ENCODE measurements at places on chromosomes 5 and 9. TPM values are rescaled to one million over a fixed set of nuclear protein-coding genes. Genes with fewer than 3 reads are reported as not detected.

Gene FGD3
- 4.2 TPM for total RNA-seq

Gene ZBED3
- 0.52 TPM for total RNA-seq

Gene CSF1R
- total RNA-seq, result 31.3 TPM

Gene KCNN2
- total RNA-seq, result 16.2 TPM

Gene SH3RF2
- total RNA-seq, result 3.7 TPM

Gene COL15A1
- 178 TPM for total RNA-seq

Gene WDR38
- not detected for total RNA-seq

Gene INSL6
- total RNA-seq, result not detected

Gene IRX1
- 2.1 TPM for total RNA-seq

Gene TDRD7
- 5.2 TPM for total RNA-seq

Gene PCDHA8
- total RNA-seq, result 0.52 TPM

Gene PTAR1
- 45.9 TPM for total RNA-seq

Gene C7
- total RNA-seq, result 15.1 TPM

Gene C6
- total RNA-seq, result not detected

Measured in skeletal muscle tissue (tissue), 5 donors.